T-helper 17 cell (primary cell): ENCODE measurements at places on chromosomes 7 and 10. TPM values are rescaled to one million over a fixed set of nuclear protein-coding genes. Genes with fewer than 3 reads are reported as not detected.

SCRN1 gene
- total RNA-seq, result 6.1 TPM

GHRHR gene
- not detected for total RNA-seq

CALHM1 gene
- not detected for total RNA-seq

HOXA2 gene
- total RNA-seq, result not detected

GIGYF1 gene
- total RNA-seq, result 71.5 TPM

LRRD1 gene
- total RNA-seq, result 0.22 TPM

ANKRD7 gene
- total RNA-seq, result 0.47 TPM

IKZF1 gene
- 301 TPM for total RNA-seq

SPDYE1 gene
- total RNA-seq, result 0.18 TPM

GNAT3 gene
- total RNA-seq, result not detected

TMEM225B gene
- total RNA-seq, result 1.4 TPM
